Left kidney (tissue), 8 donors: ENCODE measurements at places on chromosomes 3 and 15. TPM values are rescaled to one million over a fixed set of nuclear protein-coding genes. Genes with fewer than 3 reads are reported as not detected.

The SEMA3B gene
- polyA plus RNA-seq, result 78.6 TPM

The SLC30A4 gene
- polyA plus RNA-seq, result 11.3 TPM

The GOLGA8S gene
- polyA plus RNA-seq, result 1.4 TPM

The TNNC1 gene
- 6.2 TPM for polyA plus RNA-seq

The TRIM42 gene
- polyA plus RNA-seq, result not detected

The CNTN3 gene
- polyA plus RNA-seq, result 5.1 TPM

The ZPLD1 gene
- polyA plus RNA-seq, result 0.60 TPM

DNA sequence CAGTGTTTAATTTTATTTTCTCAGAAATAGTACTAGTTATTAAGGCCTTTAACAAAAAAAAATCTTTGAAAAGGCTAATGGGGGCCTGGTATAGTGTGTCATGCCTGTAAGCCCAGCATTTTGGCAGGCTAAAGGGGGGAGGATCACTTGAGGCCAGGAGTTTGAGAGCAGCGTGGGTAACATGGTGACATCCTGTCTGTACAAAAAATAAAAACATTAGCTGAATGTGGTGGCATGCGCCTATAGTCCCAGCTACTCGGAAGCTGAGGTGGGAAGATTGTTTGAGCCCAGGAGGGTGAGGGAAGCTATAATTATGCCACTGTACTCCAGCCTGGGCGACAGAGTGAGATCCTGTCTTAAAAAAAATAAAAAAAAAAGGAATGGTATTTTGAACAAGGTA, 61.9 kb downstream of the TRAK1 start:
- no peak for DNase-seq

DNA sequence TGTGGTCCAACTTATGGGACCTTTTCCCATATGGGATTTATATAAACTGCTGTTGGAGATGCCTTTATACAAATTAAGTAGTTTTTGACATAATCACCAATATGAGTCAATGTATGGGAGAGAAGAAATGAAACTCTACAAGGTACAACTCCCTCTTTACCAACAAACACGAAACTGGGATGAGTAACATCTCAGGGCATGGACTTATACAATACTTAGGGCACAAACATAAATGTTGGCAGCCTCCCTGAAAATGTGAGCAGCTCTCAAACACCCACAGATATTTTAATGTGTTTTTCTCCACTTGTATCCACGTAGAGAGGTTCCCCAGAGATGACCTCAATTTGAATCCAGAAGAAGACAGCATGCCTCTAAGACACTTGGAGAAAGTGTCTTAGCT, 161.6 kb downstream of the MAGI1 start:
- DNase-seq, result no peak

GRCh38 chr3:23481011-23481615, 278.0 kb downstream of the UBE2E2 start:
- no peak for DNase-seq

DNA sequence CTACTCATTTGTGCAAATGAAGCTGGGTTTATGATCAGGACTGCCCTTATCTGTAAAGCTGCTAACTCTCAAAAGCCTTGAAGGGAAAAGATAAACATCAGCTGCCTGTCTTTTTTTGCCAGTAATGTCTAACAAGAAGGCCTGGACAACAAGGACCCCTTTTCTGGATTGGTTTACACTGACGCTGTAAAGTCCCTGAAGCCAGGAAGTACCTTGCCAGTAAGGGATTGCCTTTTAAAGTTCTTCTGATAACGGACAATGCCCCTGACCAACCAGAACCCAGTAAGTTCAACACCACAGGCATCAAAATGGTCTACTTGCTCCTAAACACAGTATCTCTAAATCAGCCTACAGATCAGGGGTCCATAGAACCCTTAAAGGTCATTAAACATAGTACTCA, 178.0 kb downstream of the PCCB start:
- no peak for DNase-seq

GRCh38 chr3:45477041-45477725, 88.8 kb downstream of the LARS2 start:
- DNase-seq, result no peak

GRCh38 chr3:177835008-177835407, 637.7 kb upstream of the TBL1XR1 start:
- DNase-seq, result no peak

DNA sequence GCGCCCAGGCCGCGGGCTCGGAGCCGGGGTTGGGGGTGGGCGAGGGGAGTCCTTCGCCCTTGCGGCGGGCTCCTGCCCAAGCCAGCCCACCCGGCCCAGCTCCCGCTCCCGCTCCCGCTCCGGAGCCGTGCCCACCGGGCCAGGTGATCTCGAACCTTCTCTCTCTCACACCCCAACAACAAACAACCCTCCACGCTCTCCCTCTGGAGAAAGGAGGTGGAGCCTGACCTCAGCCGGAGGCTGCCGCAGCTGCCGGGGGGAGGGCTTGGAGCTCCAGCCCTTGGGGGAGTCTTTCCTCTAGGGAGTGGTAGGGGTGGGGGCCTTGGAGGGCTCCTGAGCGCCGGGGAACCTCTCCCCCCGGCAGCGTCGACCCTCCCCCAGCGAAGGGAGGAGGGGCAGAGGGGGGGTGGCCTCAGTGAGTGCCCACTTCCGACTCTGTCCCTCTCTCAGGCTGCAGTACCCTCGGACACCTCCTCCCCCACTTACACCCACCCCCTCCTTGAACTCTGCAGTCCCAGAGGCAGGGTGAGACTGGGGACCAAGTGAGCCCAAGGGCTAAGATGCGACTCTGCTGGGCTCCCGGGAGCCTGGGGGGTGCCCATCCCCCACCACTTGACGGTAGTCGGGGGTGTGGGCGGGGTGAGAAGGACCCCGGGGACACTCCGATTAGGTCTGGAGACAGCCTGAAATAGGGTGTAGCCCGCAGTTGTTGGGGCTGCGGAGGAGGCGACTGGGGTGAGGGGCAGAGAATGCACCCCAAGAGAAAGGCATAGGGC, 4.4 kb upstream of the BAHD1 start:
- DNase-seq, result no peak

DNA sequence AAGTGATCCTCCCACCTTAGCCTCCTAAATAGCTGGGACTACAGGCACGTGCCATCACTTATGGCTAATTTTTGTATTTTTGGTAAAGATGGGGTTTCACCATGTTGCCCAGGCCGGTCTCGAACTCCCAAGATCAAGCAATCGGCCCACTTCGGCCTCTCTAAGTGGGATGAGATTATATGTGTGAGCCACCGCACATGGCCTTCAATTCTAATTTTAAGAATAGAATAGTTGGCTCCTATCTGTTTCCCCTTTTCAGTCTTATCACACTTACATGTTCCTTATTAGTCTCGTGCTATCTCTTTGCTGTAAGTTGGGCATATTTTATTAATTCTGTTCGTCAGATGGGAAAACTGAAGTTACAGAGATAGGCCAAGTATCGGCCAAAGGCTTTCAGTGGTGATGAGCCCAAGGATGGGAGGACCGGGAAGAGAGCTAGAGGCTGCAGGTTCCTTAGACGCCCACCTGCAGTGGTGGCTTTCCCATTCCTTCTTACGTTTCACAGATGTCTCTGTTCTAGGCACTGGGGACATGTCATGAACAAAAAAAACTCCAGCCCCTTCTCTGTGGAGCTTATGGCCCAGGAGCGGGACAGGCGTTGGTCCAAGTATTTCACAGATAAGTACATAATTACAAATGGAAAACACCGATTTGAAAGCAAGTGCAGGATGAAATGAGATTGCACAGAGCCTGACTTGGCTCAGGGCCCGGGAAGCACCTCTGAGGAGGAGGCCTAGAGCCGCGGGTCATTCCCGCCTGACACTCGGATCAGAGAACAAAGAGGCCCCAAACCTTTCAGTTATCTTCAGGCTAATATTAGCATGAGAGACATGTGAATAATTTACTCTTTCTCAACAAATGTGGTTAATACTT, 91.1 kb upstream of the KLF13 start:
- no peak for DNase-seq

- no peak for DNase-seq
These were observed 13.9 kb upstream of the PAQR9 start for GRCh38 chr3:142977399-142977728.

- DNase-seq, result peak; percentile 91
These were observed 217.1 kb upstream of the TPRG1 start for GRCh38 chr3:188954590-188955208.

GRCh38 chr15:30922480-30923311, 19.0 kb downstream of the FAN1 start:
- no peak for DNase-seq

DNA sequence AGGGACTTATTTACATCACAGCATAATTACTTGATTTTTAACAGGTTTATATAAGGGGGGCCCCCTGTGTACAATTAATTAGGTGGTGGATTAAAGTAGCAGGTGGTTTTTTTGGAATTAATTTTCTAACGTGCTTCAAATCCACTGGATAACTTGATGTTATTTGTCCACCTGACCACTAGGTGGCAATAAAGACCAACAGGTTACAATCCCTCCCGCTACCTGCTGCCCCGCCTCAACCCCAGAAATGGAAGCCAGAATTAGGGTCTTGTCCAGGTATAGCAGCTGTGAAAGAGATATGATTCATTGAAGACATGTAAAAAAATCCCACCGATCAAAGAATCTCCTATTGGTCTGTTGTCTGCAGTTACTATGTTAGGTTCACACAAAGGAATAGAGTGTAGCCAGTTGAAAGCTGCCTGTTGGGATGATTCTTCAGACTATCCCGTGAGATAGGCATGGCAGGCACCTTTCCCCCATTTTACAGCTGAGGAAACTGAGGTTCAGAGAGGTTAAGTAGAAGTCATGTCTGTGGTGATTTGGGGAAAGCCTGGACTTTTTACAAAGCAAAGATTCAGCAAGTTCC, 44.0 kb downstream of the MFSD1 start:
- peak; percentile 24 for DNase-seq

DNA sequence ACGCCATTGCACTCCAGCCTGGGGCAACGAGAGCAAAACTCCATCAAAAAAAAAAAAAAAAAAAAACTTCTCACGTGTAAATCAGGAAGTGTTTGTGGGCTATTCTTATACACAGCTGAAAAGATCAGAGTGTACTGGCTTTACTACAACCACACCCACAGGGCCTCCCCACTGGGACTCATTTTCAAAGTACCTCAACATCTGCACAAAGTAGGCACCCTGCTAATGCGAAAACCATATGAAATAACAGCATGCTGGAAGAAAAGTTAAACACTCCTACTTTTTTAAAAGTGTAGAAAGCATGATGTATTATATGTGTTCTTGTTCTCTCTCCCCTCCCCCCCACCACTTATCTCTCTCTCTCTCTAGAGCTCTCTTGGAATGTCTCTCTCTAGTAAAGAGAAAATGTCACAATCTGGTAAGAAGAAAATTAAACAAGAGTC, 11.1 kb downstream of the UACA start:
- no peak for DNase-seq
